ENCODE measurements at places on chromosomes 3 and 15.

DNA sequence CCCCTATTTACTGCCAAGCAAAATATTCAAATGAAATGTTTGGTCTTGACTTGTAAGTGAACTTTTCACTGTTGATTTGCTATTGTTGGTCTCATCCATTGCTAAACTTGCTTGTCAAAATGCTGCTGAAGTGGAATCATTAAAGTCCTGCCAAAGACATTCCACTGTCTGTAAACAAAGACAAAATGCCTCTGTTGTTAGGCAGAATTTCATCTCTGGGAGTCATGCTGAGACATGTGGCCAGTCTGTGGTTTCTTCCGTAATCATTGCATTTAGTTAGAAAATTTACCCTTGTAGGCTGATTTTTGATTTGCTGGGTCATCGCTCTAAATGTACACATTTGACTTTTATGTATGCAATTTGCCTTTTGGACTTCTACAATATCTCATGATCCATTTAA is 577.7 kb downstream of the MECOM start:
- no peak for DNase-seq

GRCh38 chr3:90034038-90034437 is 926.6 kb downstream of the EPHA3 start:
- no peak for DNase-seq

GRCh38 chr3:139655909-139656595 is 21.7 kb downstream of the NMNAT3 start:
- DNase-seq: no peak

- no peak for DNase-seq
These were observed 375.6 kb upstream of the CCDC54 start for GRCh38 chr3:107001635-107002034.

DNA sequence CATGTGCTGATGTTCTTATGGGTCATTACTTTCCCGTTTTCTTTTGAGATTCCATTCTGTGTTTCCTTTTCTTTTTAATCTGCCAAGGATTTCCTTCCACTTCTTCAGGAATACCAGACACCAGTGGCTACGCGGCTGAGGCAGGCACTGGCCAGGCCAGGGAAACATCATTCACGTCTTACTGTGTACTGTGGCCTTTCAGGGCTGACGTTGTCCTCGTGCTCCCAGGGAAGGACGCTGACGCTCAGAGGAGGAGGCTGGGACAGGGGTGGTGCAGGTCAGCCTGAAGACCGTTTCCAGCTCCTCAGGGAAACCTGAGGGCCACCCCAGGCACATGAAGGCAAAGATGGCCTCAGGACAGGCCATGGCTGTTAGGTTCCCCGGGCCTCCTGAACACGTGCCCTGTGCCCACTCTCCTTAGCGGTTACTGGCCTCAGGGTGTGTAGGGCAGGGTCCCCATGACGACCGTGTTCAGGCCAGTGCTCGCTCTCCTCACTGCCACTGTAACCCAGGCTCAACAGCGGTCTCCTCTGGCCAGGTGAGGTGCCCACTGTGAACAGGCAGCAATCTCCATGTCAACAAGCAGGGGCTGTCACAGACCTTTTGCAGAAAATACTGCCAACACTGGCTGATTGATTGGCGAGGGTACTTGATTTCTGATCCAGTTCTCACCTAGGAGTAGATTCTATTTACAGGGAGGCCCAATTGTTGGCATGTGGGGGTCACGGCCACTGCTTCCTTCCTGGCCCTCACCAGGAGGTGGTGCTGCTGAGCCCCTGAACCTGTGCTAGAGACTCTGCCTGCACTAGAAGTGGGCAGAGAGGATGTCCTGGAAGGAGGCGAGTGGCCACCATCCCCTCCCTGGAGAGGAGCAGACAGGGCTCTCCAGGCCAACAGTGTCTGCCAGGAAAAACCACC is 169.5 kb downstream of the ATP10A start:
- DNase-seq: peak; percentile 51

GRCh38 chr15:64515196-64515595 is 54.8 kb downstream of the ZNF609 start:
- no peak for DNase-seq

DNA sequence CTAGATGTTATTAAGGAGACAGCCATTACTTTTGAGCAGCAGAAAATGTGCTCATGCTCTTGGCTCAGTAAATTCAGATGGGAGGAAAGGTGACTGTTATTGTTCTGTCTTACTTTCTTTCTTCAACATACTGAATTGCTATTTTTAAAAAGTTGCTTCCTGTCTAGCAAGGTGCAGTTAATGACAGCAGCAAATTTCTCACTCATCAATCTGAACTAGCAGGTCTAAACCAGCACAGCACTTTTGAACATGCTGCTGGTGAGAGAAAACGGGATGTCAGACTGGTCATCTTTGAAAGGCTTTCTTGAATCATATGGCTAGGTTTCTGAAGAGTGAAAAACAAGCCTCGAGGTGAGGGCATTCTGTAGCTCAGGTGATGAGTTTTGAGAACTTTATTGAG is 384.7 kb downstream of the MFSD1 start:
- no peak for DNase-seq

- no peak for DNase-seq
These were observed 45.4 kb downstream of the FOXL2 start for GRCh38 chr3:138901567-138901966.

Data from activated CD4-positive, alpha-beta T cell treated with anti-CD3 and anti-CD28 coated beads for 48 hours (primary cell).